ENCODE measurements at places on chromosomes 1 and 21.

GRCh38 chr1:214377886-214378285 lies 96.9 kb downstream of the SMYD2 start:
- peak; percentile 51 for DNase-seq

GRCh38 chr1:154353966-154354365 lies 28.6 kb downstream of the ATP8B2 start:
- no peak for DNase-seq

GRCh38 chr21:42291003-42291750 lies 24.0 kb downstream of the TFF3 start:
- no peak for DNase-seq

GRCh38 chr1:67211589-67212563 lies 45.6 kb downstream of the IL23R start:
- DNase-seq = no peak

GRCh38 chr1:195584870-195585624 lies 1023.2 kb downstream of the KCNT2 start:
- DNase-seq = no peak

- DNase-seq = no peak
These were observed 37.8 kb downstream of the NID1 start for GRCh38 chr1:236027104-236027503.

DNA sequence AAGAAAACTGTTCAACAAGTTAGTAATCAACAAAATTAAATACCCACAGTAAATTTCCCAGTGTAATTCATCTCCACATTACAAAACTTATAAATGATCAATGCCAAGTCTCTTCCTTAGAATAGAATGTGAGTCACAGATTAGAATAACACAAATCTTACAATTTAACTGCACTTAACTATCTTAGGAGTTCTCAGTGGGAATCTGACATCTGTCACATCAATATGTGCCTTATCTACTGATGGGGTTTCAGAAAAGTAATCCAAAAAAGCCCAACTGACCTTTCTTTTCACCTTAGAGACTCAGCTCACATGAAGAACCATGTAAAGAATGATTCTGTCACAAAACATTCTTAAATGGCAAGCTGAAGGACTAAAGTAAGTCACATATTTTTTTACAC lies 141.4 kb downstream of the RERE start:
- no peak for DNase-seq

- DNase-seq = no peak
These were observed 23.6 kb downstream of the GADD45A start for GRCh38 chr1:67708606-67709005.

- no peak for DNase-seq
These were observed 61.3 kb upstream of the ARTN start for GRCh38 chr1:43872280-43872679.

GRCh38 chr1:205170532-205171269 lies 40.8 kb downstream of the DSTYK start:
- no peak for DNase-seq

GRCh38 chr1:64659478-64660138 lies 85.3 kb upstream of the RAVER2 start:
- no peak for DNase-seq

DNA sequence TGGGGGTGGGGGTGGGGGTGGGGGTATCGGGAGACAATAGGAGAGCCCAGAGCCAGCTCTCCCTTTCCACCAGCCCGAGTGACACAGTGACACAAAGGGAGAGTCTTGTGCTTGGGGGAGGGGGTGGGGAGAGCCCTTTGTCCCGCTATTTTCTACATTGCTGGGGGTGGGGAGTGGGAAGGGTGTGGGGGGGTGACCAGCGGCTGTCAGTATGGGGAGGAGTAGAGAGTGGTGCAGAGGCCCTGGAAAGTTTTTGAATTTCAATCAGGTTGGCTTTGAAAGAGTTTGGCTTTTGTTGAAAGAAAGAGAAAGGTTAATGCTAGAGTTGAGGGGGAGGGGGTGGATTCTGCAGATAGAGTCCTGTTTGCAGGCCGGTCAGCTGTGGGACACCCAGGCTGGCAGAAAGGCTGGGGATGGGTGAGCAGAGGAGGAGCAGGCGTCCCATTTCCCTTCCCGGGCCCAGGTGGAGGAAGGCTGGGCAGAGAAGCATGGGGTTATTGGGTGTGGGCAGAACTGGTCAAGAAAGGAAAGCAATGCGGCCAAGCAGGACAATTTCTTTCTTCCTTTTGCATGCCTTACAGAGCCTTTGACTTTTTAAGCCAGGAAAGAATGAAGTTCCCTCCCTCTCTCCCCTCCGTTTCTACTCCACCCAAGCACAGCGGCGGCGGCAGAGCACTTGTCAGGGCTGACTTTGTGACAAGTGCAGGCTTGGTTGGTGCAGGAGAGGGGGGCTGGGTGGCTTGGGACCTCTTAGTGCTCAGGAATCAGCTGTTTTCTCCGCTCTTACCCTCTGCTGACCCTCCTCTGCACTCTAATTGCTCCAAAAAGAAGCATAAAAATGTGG lies 96.2 kb downstream of the RNF220 start:
- no peak for DNase-seq

DNA sequence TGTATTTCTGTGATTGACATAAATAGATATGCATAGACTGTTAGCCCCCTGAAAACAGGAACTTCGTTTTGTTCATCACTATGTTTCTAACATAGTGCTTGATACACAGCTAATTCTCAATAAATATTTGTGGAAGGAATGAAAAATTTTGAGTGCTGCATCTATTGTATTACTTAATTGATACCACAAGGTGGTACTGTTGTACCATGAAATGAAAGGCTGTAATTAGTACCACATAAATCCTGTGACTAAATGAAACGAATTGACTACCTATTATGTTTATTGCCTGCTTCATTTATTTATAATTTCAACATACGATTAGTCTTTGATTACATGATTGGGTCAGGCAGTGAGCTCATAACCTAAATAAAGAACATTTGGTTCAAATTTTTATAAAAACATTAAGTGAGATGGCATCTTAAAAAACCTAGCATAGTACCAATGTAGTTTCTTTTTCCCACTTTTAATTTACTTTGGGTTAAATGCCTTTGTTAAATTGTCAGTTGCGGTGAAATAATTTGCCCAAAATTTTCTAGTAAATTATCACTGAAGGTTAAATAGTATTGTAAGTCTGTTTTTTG lies 15.0 kb upstream of the TGFB2 start:
- DNase-seq = no peak

DNA sequence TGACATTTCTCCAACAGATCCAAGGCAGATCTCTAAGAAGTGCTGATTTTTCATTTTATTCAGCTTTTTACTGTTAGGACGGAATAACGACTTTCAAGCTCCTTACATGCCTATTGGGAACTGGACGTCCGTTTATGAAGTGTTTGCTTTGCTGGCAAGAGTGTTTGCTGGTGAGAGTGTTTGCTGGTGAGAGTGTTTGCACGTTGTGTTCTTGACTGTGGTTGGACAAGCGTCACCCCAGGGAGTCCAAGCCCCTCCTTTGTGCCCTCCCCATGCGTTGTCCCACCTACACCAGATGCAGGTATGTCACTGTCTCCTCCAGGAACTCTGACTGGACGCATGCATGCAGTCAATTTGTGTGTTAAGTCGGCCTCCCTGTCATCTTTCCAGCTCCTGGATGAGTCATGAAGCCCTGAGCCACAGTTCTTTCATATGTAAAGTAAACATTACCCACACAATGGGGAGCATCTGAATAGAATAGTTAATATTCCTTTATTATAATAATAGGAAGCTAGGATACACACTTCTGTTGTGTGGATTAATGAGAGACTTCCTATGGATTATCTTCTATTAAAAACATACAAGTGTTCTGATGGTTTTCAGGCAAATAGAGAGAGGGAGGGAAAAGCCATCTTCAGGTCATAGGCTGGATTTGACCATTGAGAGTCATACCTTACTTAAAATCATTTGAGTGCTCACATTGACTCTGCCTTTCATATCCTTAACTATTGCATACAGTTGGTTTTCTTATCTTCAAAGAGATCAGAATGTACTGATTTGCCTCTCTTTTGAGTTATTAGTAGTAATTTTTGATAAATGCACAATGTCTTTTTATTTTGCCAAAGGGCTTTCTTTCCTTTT lies 119.2 kb downstream of the GALNT2 start:
- DNase-seq = peak; percentile 43

DNA sequence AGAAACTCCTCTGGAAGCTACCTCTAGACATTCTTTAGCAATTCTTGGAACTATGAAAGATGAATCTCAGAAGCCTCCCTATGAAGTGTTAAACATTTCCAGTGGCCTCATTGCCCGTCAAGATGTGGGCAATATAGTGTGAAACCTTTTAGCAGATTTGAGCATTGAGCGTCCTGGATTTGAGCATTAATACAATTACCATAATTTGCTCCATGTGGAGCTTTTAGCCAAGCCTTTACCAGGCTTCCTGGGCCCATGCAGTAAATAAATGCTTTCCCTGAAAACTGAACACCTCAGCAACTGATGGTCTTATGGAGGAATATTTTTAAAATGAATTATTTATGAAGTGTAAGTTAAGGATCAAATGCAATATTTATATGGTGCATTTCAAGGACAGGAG lies 162.0 kb downstream of the FGGY start:
- DNase-seq = no peak

- DNase-seq = no peak
These were observed 21.7 kb upstream of the FNBP1L start for GRCh38 chr1:93426181-93426580.

DNA sequence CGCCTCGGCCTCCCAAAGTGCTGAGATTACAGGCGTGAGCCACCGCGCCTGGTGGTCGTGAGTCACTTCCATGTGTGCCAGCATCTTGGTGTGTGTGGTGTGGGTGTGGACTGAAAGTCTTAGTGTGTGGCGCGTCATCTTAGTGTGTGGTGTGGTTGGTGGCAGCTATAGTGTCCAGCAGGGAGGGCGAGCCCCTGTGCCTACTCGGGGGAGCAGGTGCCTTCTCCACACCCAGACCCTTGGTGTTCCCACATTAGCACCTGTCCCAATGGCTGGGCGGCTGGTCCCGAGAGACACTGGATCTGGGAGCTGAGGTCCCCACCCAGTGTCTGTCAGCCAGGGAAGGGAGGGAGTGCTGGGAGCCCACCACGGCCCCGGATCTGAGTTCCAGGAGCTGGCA lies 2.8 kb downstream of the SCNN1D start:
- DNase-seq = no peak

GRCh38 chr1:169271098-169271497 lies 96.5 kb downstream of the NME7 start:
- DNase-seq = no peak

GRCh38 chr1:175521249-175522040 lies 221.9 kb downstream of the TNR start:
- no peak for DNase-seq

- DNase-seq = no peak
These were observed 26.7 kb upstream of the MYSM1 start for GRCh38 chr1:58726581-58726980.

- DNase-seq = no peak
These were observed 40.3 kb downstream of the CFHR5 start for GRCh38 chr1:197017558-197018146.

- DNase-seq = no peak
These were observed 6.3 kb upstream of the UBE2U start for GRCh38 chr1:64197076-64197475.

DNA sequence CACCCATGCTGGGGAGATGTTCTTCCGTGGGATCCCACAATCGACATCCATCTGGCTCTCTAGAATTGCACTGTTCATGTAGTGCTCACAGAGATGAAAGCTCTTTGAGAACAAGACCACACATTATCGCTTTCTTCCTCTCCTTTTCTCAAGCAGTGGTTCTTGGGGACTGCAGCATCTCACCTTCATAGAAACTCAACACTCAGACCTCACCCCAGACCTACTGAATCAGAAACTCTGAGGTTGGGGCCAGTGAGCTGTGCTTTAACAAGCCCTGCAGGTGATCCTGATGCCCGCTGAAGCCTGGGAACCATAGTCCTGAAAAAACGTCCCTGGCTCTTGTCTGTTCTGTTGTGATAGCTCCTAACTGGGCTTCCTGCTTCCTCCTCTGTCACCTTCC lies 251.3 kb upstream of the FGGY start:
- DNase-seq = no peak

DNA sequence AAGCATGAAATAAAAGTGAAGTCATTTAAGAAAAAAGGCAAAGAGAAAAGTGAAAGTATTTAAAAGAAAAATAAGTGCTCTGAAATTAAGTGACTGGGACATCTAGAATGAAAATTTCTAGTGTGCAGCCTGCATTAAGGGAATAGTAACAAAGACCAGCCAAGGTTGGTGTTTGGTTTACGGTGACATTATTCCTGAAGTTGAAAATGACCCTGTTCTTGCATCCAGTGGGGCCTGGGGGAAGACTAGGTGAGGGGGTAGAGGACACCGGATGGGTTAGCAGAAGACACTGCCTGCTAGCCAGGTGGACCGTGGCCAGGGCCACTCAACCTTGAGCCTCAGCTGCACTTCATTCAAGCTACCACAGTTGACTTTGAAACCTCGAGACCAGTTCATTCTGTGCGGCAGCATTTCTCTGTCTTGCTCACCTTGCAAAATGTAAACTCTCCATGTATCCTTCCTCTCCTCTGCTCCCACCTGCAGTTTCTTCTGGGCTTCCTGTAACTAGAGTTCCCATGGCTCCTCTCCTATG lies 14.3 kb upstream of the KCNK1 start:
- DNase-seq = no peak

- DNase-seq = no peak
These were observed 164.3 kb upstream of the GREM2 start for GRCh38 chr1:240776237-240776636.

GRCh38 chr1:20787840-20788795 lies 1.0 kb upstream of the HP1BP3 start:
- DNase-seq = no peak

DNA sequence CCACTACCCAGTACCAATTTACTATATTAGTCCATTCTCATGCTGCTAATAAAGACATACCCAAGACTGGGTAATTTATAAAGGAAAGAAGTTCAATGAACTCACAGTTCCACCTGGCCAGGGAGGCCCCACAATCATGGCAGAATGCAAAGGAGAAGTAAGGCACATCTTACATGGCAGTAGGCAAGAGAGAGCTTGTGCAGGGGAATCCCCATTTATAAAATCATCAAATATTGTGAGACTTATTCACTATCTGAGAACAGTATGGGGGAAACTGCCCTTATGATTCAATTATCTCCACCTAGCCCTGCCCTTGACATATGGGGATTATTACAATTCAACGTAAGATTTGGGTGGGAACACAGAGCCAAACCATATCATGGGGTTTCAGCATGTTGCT lies 6.4 kb downstream of the CD58 start:
- no peak for DNase-seq

DNA sequence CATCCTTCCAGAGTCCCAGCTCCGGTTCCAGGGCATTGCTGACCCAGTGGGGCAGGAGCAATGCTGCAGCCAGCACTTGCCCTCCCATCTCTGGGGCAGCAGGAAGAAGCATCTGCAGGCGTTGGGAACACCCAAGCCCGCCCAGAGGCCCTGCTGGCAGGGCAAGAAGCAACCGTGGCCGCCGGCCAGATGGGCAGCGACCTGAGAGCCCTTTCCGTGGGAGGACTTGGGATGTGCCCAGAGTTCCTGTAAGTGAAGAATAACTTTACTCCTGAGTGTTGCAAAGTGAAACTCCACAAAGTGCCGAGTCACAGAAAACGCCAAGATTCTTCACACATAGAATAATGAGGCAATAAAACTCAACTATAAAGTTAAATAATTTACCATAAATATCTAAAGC lies 46.0 kb downstream of the GRIK3 start:
- no peak for DNase-seq

All from AG09319 (cell line).